Fibroblast of the conjunctiva (primary cell): ENCODE measurements at places on chromosomes 7 and 10.
A peak's percentile ranks its signal among the peaks of the same experiment; 100 is the strongest.

GRCh38 chr7:157564517-157565177, 227.8 kb downstream of the DNAJB6 start:
- no peak for DNase-seq

- no peak for DNase-seq
Observed at GRCh38 chr7:10721289-10721688, 252.4 kb upstream of the PHF14 start.

GRCh38 chr7:27110186-27111031, 7.9 kb upstream of the HOXA2 start:
- no peak for DNase-seq

GRCh38 chr7:131244259-131244852, 83.3 kb upstream of the MKLN1 start:
- peak; percentile 86 for DNase-seq

DNA sequence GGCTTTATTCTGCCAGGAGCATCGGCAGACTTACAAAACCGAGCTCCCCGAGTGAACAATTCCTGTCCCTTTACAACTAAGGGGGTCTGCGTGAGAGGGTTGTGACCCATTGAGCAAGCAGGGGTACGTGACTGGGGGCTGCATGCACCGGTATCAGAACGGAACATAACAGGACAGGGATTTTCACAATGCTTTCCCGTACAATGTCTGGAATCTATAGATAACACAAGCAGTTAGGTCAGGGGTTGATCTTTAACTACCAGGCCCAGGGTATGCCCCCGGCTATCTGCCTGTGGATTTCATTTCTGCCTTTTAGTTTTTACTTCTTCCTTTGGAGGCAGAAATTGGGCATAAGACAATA, 38.1 kb upstream of the GSDME start:
- DNase-seq, result no peak

- no peak for DNase-seq
Observed at GRCh38 chr10:5648494-5649457, 17.6 kb downstream of the ASB13 start.

- no peak for DNase-seq
Observed at GRCh38 chr7:504221-505111, 15.2 kb downstream of the PDGFA start.

GRCh38 chr7:6226194-6226799, 46.1 kb downstream of the CYTH3 start:
- no peak for DNase-seq

- DNase-seq, result no peak
Observed at GRCh38 chr10:124204726-124205125, 111.3 kb upstream of the CHST15 start.

- DNase-seq, result no peak
Observed at GRCh38 chr7:66167773-66168387, 37.3 kb upstream of the TPST1 start.

DNA sequence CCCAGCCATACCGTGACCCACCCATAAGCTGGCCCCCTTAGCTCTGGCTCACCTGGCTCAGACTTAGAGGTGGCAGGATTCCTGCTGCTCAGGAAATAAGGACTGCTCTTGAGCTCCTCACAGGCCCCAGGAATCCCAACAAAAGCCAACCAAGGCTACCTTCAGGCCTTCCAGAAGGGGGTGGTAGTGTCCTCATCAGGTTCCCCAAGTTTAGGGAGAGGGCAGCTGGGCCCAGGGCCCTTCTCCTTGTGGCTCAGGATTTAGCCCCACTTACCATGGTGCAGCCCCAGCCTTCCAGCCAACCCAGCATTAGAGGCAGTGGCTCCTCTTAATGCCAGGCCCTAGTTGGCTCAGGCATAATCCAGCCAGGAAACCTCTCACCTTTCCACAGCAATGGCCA, 23.5 kb downstream of the NPFFR1 start:
- no peak for DNase-seq

GRCh38 chr10:48206482-48207250, 67.8 kb downstream of the FRMPD2 start:
- no peak for DNase-seq

- no peak for DNase-seq
Observed at GRCh38 chr7:69049326-69049725, 548.9 kb upstream of the AUTS2 start.

DNA sequence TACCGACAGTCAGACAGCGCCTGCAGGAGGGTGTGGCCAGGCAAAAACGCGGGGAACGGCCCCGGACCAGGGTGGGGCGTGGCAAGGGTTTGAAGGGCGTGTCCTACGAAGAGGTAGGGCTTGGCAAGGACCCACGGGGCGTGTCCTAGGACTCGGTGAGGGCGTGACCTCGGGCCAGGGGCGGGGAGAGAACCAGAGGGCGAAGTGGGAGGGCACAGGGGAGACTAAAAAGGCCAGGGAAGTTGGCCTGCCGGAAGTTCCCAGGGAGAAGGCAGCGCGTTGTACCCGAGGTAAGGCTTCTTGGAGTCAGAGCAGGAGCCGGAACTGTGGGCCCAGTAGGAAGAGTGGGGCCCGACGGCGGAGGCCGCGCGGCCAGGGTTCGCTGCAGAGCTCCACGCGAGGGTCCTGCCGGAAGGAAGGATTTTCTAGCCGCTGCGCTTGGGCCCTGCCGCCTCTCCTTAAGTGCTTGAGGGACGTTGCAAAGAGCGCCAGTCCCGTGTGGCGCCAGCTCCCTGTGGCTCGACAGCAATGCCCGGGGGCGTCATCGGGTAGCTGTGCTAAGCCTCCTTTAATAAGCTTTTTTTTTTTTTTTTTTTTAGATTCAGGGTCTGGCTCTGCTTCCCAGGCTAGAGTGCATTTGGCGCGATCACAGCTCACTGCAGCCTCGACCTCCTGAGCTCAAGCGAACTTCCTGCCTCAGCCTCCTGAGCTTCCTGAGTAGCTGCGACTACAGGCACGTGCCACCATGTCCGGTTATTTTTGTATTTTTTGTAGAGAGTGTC, at the start of gene PTER:
Gene PTER (plus strand): TSS at position 253 of the 782 bp plus-strand sequence. CDS start 47,375 bp downstream, outside the sequence.
- peak; percentile 93 for DNase-seq

- DNase-seq, result no peak
Observed at GRCh38 chr10:74084955-74085354, 65.7 kb downstream of the AP3M1 start.

GRCh38 chr7:146503844-146504243, 387.2 kb downstream of the CNTNAP2 start:
- no peak for DNase-seq

- no peak for DNase-seq
Observed at GRCh38 chr7:36742911-36743775, 18.8 kb upstream of the AOAH start.

- DNase-seq, result no peak
Observed at GRCh38 chr10:113060201-113061053, 110.4 kb downstream of the TCF7L2 start.

DNA sequence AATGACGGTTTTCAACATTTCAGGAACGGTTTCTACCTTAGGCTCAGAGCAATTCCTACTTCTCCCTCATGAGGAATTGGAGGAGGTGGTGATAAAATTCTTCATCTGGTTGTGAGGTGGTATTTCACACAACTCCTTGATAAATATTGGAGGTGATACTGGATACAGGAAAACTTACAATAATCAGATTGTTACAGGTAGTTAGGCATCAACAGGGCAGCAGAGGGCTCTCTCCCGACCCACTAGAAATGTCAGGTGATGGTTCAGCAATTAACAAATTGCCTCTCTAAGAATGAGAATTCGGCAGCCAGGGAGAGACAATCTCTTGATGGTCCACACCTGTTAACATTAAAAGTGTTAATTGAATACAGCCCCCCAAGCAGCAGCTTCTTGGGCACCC, 22.6 kb downstream of the ZNF786 start:
- no peak for DNase-seq

- DNase-seq, result no peak
Observed at GRCh38 chr7:149806726-149807125, 31.4 kb upstream of the ZNF862 start.

- DNase-seq, result peak; percentile 59
Observed at GRCh38 chr10:72328045-72328828, 26.5 kb downstream of the DNAJB12 start.

DNA sequence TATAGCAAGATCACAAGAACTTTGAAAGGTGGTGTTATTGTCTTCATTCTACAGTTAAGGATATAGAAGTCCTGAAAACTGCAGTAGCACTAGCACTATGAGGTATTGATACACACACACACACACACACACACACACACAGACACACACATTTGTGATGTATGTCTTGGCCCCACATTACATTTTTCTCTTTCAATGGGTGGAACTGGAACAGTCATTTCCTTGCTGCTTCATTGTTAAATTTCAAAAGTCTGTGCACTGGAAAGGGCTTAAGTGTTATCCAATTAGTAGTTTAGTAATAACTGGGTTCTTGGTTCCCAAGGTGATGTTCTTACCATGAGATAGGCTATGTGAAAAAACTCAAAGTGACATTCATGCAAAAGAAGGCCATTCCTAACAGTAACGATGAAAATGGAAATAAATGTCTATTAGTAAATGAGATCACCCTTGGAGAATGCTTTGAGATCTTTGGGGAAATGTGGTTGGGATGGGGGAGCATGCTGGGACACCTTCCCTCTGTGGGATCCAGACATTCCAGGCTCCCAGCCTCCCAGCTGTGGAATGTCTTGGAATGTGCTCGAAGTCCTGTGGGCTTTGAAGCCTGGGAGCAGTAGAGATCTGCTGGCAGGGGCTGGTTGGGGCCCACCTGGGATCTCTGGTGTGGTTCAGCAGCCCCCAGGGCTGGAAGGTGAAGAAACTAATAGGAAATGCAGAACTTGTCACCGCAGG, 37.4 kb upstream of the CALD1 start:
- no peak for DNase-seq

- DNase-seq, result peak; percentile 92
Observed at GRCh38 chr10:119253433-119254174, 46.2 kb downstream of the GRK5 start.

- no peak for DNase-seq
Observed at GRCh38 chr7:151686826-151687225, 167.1 kb upstream of the RHEB start.

DNA sequence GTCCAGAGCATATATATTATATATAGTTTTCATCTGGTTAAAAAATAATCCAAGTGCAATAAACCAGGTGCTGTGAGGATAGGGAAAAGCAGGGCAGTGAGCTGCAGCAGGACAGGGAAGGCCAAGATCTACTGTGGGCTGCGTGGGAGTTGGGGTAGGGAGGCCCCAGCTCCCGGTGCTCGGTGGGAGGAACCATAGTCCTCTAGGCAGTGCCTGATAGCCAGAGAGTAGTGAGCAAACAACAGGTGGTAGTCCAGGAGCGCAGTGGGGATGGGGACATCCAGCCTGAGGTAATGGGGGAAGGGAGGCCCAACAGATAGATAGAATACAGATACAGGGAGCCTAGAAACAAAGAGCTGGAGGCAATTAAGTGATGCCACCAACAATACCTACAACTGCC, 4.1 kb upstream of the BMPR1A start:
- DNase-seq, result no peak

- DNase-seq, result no peak
Observed at GRCh38 chr10:58081353-58081752, 186.3 kb downstream of the IPMK start.

GRCh38 chr7:88226886-88227516, 7.2 kb upstream of the SRI start:
- DNase-seq, result peak; percentile 63

DNA sequence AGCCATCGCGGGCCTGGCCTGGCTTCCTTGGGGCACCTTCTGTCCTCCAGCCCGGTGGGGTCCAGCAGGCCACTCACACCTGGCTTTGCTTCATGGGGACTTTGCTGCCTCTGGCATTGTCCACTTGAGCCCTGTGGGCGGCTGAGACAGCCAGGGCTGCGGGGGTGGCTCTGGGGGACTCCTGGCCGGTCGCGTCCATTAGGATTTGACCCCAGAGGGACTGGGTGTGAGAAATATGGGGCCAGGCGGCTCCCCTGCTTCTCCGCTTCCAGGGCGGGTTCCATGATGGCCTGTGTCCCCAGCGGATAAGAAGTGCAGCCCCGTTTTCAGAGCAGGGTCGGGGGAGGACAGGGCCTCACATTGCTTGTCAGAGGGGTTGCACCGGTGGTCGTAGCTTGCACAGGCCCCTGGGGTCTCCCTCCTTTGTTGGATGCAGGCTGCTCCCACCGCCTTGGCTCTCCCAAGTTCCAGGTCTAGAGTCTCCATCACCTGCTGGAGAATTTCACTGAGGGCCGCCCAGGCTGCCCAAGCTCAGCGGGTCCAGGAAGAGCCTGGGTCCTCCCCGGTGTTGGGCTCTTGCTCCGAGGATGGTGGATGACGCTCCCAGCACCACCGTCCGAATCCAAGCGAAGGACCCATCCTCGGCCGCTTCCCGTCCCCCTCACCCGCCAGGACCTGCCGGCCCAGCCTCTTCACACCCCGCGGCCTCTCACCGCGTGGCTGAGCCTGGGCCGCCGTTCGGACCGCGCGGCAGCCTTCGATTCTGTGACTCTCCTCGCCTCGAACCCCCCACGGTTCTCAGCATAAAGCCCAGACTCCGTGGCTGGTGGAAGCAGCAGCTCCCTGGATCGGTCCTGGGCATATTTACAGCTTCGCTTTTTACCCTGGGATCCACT, 140.1 kb downstream of the DYNC2I1 start:
- no peak for DNase-seq

GRCh38 chr10:103021900-103022293, 103.8 kb downstream of the CNNM2 start:
- DNase-seq, result no peak

DNA sequence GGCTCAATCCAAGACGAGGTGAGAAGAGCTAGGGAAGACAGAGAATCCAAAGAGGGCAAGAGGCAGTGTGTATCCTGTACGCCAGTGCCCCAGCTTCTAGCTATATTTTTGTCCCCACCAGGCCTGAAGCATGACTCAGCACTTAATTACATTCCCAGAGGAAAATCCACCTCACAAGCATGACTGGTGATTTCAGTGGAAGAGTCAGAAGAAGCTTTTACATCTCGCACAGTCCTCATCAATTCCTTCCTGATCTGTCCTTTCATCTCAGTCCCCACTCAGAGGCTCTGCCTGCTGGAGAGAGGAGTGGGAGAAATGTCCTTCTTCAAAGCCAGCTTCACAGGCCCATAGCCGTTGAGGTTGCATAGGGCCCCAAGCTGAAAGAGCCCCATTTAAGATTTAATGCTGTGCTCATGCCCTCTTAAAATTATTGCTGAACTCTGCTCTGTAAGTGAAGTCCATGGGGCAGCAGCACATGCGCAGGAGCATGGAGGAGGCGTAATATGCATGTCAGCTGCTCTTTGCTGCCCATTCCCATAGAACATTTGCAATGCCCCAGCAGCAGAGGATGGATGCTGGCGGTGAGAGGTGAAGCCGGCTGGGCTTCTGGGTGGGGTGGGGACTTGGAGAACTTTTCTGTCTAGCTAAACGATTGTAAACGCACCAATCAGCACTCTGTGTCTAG, 39.0 kb upstream of the AOAH start:
- no peak for DNase-seq

DNA sequence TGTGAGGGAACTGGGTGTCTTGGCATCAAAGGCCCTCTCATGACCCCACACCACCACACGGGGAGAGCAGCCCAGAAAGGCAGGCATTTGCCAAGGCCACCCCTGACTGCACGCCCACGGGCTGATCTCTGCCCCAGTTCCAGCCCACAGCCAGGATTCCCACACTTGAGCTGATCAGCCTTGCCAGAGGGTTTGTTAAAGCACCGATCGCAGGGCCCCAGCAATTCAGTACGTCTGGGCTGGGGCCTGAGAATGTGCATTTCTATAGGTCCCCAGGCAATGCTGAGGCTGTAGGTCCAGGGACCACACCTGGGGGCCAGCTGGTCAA, 103.9 kb downstream of the TNS3 start:
- no peak for DNase-seq
